ENCODE measurements at places on chromosomes 5 and 9. TPM values are rescaled to one million over a fixed set of nuclear protein-coding genes. Genes with fewer than 3 reads are reported as not detected.
A peak's percentile ranks its signal among the peaks of the same experiment; 100 is the strongest.

DNA sequence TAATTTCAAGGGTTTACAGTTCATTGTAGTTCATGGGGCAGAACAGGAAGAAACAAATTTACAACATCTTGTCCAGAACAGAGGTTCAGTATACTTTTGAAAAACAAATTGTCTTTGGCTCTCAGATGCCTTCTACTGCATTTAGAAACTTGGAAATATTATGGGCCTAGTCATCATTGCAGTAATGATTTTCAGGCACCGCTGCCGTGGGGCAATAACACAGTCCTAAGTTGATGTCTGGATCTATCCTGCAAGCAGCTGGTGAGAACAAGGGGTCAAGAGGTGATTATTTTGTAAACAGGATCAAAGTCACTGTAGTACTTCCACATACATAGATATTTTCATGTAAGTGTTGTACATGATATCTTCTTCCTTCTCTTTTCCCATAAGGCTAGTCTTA, 82.5 kb upstream of the CAST start:
- DNase-seq, result no peak

GRCh38 chr5:175487514-175488222, 9.3 kb downstream of the SFXN1 start:
- no peak for DNase-seq

- no peak for DNase-seq
These were observed 196.7 kb downstream of the WDR70 start for GRCh38 chr5:37575541-37576489.

- DNase-seq, result no peak
These were observed 25.2 kb upstream of the NREP start for GRCh38 chr5:111782216-111782615.

- no peak for DNase-seq
These were observed 92.5 kb upstream of the TAS2R1 start for GRCh38 chr5:9722601-9723180.

- no peak for DNase-seq
These were observed 11.8 kb upstream of the COL5A1 start for GRCh38 chr9:134629586-134630392.

DNA sequence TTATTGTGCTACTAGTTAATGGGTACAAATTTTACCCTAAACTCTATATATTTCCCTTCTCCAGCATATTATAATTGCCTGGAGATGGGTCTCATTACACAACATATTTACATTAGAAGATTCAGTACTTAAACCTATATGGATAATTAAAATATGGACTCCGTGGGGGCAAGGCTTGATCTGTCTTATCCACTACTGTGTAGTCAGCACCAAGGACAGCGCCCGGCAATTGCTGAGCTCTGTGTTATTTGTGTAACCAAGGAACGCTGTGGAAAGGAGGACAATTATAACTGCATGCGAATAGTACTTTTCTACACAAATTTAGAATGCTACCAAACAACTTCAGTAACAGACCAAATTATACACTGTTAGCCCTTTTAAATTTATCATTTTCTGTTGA, 77.7 kb downstream of the DNAH5 start:
- DNase-seq, result no peak

- DNase-seq, result no peak
These were observed 14.2 kb downstream of the GADD45G start for GRCh38 chr9:89619019-89619418.

DNA sequence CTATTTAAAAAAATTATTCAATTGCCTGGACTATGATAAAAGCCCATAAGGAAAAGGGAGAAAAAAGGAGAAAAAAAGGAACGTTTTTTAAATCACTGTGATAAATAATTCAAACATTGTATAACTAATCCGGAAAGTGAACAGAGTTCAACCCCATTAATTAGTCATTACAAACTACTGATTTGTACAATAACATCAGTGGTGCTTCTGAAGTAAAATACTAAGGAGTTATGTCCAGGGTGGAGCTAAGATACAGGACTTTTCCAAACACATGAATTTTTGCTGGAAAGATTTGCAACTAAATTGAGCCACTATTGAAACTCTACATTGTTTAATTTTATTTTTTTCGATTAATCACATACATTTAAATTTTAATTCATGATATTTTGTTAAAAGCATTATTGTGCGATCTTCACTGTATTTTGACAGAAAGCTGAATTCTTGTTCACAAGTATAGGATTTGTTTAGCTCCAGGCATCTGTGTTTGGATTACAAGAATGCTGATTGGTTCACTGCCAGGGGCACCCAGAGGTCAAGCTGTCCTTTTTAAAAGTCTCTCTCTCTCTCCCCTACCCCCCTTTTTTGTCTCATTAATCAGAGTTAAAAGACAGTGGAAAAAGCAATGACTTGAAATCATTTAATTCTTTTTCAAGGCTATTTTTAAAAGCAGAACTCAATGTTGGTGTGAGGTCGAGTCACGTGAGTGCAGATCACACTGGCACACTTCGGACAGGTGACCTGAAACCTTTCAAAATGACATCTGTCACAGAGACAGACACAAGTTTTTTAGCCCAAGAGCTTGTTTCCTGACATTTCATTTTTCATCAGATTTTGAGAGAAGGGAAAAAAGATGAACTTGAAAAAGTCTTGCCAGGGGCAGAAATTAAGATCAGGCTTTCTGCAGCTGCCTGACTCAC, 387.3 kb downstream of the NR2F1-AS1 start:
- DNase-seq, result no peak

- DNase-seq, result no peak
These were observed 734.5 kb upstream of the ZNF608 start for GRCh38 chr5:125480911-125481310.

DNA sequence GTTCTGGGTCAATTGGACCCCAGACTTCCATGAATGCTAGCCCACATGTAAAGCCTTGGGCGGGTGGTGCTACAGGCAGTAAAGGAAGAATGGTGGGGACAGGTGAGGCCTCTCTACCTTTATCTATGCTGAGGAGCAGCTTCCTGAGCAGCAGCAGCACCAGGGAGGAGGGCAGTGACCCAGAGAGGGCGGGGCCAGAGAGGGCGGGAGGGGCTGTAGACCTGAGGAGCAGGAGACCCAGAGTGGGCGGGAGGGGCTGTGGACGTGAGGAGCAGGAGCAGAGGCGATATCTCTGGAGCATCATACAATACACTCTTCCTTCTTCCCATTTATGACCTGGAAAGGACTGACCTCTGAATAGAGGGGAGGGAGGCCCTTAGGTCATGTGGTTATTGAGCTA, 165.9 kb downstream of the MTRR start:
- no peak for DNase-seq

- no peak for DNase-seq
These were observed 78.6 kb upstream of the GDNF start for GRCh38 chr5:37918424-37918823.

DNA sequence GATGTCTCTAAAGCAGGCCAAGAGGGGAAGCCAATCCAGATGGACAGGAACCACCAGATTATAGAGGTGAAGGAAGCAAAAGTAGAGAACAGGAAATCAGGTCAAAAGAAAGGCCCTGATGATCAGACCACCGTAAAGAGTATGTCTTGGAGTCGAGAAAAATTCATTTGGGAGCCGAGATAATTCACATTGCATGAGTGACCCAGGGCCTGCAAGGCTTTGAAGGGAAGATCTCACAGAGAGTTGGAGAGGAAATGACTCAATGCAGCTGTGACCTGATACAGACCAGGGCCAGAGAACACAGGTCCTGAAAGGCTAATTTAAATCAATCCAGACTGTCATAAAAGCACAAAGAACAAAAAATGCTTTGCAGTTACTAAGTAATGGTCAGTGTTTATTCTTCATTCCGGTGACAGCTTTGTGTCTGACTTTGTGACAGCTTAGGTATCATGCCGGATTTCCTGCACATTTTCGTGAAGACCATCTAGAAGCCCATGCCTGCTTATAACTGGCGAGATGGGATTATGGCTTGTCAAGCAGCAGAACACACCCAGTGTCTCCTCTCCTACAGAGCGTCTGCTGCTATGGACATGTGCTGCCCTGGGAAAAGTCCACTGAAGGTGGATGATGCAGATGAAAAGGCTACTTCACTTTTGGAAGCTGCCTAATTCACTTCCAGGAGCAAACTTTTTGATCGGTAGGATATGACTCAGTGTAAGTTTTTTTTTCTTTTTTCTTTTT, 5.8 kb upstream of the ACTBL2 start:
- no peak for DNase-seq

GRCh38 chr5:10684303-10685086, 76.5 kb downstream of the DAP start:
- no peak for DNase-seq

DNA sequence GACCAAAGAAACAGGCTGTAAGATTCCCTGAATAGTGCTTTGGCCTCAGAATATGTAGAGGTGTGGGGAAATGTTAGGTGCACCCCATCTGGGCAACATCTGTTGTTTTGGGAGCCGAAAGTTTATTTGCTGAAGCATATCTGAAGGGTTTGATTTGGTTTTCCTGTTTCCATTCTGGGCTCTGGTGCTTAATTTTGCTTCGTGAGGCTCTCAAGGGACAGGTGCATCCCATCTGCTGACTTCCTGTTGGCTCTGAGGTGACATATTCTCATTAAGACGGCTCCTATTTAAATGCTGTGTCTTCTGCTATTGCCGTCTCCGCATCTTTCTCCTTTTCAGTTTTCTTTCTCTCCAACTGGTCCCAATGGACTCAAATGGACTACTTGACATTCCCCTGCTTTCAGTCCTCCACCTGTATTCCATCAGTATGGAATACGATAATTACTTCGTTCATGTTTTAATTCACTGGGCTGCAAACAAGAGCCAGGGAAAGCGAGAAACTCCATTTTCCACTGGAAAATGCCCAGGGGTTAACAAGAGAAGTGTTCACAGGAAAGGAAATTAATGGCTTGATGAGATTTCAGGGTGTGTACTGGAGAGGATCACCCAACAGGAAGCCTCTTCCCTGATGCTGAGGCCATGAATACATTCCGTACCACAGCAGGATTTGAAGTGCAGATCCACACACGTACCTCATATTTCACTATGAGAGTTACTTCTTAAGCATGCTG, 104.0 kb downstream of the MTX3 start:
- peak; percentile 7 for DNase-seq

GRCh38 chr5:76683816-76684731, 31.9 kb upstream of the F2R start:
- DNase-seq, result no peak

GRCh38 chr9:11471321-11471720, 858.5 kb upstream of the PTPRD start:
- DNase-seq, result no peak

- no peak for DNase-seq
These were observed 596.6 kb upstream of the ZNF608 start for GRCh38 chr5:125343015-125343414.

- DNase-seq, result no peak
These were observed 32.8 kb upstream of the ZSWIM6 start for GRCh38 chr5:61299261-61299681.

Gene SLC6A3
- total RNA-seq, result not detected

Gene NR2F1-AS1
- 0.19 TPM for total RNA-seq

Gene TRIM14
- 53.3 TPM for total RNA-seq

Gene GFPT2
- 0.33 TPM for total RNA-seq

Gene FRMPD1
- total RNA-seq, result not detected
